HFFc6 (cell line): ENCODE measurements at places on chromosomes 7 and 10. TPM values are rescaled to one million over a fixed set of nuclear protein-coding genes. Genes with fewer than 3 reads are reported as not detected.
A peak's percentile ranks its signal among the peaks of the same experiment; 100 is the strongest.

DNA sequence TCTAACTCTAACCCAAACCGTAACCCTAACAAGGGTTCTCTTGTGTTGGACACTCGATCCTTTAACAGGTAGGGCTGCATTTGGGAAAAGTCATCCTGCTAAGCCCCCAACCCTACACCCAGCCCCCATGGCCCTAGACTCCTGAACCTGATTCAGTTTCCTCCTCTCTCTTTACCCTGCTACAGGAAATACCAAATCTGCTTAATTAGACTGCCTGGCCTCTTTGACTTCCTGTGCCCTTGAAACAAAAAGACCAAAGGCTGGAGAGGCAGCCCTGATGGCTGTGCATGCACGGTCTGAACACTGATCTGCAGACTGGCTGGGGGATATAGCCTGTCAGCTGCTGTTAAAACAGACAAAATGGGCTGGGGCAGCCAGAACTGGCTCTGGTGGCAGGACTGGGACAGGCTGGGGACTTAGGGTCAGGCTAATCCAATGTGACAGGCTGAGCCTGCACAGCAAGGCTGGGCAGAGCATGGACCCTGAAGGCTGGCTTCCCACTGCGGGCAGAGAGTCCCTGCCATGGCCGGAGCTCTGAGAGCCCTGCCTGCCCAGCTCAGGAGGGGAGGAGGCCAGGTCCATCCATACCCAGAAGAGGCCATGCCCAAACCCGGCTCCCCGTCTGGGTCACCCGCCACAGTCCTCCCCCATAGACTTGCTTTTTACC is 51.0 kb upstream of the MSMB start:
- peaks cover 45% of the 10 kb centered on the region for H3K4me1 ChIP-seq
- DNase-seq: no peak
- H3K27me3 ChIP-seq: peaks cover 1% of the 10 kb centered on the region
- no peaks in the 10 kb centered on the region for H3K36me3 ChIP-seq
- H3K27ac ChIP-seq: peak overlapping the region; percentile 87

DNA sequence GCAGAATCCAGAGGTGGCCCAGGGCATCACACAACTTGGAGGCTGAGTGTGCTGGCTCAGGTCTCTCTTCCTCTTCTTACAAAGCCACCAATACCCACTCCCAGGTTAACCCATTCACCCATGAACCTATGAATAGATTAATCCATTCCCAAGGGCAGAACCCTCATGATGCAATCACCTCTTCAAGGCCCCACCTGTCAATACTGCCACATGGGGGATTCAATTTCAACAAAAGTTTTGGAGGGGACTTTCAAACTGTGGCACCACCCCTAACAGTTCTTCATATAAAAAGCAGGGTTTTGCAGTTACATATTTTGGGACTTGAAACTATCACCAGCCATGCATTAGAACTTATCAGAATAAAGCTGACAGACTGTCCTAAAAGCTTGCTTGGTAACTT is 193.6 kb upstream of the RNF32 start:
- H3K27ac ChIP-seq: no peak overlapping the region
- H3K36me3 ChIP-seq: peaks cover 4% of the 10 kb centered on the region; the same call in 1 of the 2 replicates
- H3K27me3 ChIP-seq: no peaks in the 10 kb centered on the region; the same call in 1 of the 2 replicates
- H3K4me1 ChIP-seq: no peaks in the 10 kb centered on the region
- H3K4me3 ChIP-seq: no peak overlapping the region

DNA sequence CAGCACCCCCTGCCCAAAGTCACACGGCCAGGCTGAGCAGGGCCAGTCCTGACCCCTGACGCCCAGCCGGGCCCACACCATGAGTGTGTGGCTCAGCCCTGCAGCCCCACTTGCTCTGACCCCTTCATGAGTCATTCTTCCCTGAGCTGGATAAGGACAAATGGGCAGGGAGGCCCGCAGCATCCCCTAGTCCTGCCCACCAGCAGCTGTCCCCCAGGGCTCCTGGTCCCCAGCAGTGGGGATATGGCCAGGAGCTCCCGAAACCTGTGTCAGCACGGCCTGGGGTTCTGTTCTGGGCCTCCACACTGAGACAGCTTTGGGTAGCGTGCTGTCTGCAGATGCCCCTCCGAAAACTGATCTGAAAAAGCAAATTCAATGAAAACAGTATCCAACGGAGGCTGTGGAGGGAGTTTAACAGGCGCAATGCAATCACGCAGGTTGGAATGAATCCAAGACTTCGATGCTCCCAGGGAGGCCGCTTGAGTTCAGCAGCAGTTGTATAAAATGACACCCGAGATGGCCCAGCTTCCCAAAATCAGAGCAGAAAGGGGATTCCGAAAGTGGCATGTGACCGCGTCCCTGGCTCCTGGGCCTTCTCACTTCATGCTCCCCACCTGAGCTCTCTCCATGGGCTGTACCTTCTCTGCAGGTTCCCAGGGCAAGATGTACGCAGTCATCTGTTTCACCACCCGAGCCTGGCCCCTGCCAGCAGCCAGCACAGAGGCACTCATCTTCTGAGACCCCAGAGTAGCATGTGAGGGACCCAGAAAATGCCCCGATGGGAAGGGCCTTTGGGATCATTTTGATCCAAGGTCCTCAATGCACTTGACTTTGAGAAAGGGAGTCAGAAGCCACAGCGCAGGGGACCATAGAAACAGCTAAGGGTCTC is 214.1 kb downstream of the USP6NL start:
- H3K4me3 ChIP-seq: no peak overlapping the region
- peaks cover 20% of the 10 kb centered on the region for H3K27me3 ChIP-seq
- H3K4me1 ChIP-seq: no peaks in the 10 kb centered on the region

NRAP gene
- total RNA-seq: not detected in 3 replicates

CLEC2L gene
- total RNA-seq: not detected in 3 replicates
